ENCODE measurements at places on chromosomes 4 and X. TPM values are rescaled to one million over a fixed set of nuclear protein-coding genes. Genes with fewer than 3 reads are reported as not detected.

- DNase-seq: no peak
These were observed 4.4 kb downstream of the ZFYVE28 start for GRCh38 chr4:2413821-2414610.

DNA sequence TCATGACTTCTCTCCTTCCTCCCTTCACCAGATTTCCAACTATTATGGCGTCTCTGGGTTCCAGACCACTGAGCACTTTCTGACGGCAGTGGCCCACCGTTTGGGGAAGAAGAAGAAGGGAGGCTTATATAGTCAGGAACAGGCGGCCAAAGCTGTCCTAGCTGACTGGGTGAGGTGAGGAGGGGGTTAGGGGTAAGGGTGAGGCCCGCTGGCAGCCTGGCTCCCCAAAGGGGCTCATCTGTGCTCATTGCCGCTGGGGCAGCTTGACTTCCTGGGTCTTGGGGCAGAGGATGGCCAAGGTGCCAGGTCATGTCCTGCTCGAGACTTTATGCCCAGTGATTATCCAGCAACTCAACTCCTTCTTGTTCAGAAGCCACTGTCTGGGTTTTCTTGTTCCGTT lies 21.8 kb downstream of the GNL3L start:
- no peak for DNase-seq

GRCh38 chr4:107777890-107778289 lies 46.8 kb upstream of the SGMS2 start:
- DNase-seq: no peak

GRCh38 chrX:10484683-10485247 lies 135.6 kb downstream of the MID1 start:
- DNase-seq: no peak

DNA sequence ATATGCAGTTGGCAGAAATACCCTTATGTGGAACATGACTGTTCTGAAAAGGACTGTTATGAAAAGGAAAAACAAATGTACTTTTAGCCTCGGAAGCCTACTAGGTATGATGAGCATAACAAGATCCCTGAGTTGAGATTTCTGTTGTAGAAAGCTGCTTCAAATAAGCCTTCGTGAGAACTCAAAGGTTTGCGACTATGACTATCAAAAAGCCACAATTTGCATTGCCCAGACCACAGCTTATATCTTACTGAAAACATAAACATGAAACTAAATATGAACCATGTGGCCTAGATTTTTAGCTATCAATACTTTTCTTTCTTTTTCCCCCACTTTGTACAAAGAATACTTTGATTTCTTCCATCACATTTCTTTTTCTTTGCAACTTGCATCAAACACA lies 398.2 kb upstream of the LCORL start:
- DNase-seq: no peak

DNA sequence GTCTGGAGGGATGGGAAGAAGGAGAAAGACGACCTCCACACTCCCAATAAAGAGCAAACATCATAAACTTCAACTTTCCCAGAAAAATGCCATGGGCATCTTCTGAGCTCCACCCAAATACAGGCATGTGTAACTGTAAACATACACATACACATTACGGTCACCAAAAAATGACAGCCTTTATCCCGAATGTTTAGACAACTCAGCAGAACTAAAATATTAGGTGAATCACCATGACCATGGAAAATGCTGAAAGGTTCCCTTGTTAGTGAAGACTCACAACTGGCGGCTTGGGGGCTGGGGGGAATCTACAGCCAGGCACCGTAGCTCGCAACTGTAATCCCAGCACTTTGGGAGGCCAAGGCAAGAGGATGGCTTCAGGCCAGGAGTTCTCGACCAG lies 33.0 kb downstream of the PRKX start:
- DNase-seq: no peak

GRCh38 chr4:123698556-123698955 lies 302.0 kb downstream of the SPRY1 start:
- DNase-seq: no peak

DNA sequence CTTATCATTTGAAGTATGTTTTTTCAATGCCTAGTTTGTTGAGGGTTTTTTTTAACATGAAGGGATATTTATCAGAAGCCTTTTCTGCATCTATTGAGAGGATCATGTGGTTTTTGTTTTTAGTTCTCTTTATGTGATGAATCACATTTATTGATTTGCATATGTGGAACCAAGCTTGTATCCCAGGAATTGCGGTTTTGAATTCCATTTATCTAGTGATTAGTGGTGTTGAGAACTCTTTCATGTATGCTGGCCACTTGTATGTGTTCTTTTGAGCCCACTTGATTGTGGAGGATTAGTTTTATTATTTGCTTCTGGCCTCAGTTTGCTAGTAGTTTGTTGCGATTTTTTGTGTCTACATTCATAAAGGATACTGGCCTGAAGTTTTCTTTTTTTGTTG lies 85.0 kb upstream of the CNKSR2 start:
- no peak for DNase-seq

The RS1 gene
- not detected for total RNA-seq

The MAOB gene
- total RNA-seq: not detected

The LCORL gene
- 15.6 TPM for total RNA-seq

- no peak for DNase-seq
These were observed 10.5 kb downstream of the NELFA start for GRCh38 chr4:1998296-1998695.

DNA sequence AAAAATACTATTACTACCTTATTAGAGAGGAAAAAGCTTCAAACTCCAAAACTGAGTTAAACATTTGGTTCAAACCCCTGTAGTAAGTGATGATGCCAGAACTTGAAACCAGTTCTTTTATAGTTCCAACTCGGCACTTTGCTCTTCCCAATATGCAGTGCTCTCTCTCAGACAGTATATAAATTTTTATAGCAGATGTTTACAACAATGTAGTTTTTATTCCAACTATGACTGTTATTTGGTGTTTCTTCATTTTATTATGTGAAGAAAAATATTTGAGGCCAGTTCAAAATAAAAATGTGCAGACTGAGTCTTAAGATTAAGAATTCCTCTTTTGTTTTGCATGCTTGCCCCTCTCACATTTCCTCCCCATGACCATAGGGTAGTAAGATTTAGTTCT lies 2.9 kb upstream of the PPP4R3C start:
- DNase-seq: no peak

DNA sequence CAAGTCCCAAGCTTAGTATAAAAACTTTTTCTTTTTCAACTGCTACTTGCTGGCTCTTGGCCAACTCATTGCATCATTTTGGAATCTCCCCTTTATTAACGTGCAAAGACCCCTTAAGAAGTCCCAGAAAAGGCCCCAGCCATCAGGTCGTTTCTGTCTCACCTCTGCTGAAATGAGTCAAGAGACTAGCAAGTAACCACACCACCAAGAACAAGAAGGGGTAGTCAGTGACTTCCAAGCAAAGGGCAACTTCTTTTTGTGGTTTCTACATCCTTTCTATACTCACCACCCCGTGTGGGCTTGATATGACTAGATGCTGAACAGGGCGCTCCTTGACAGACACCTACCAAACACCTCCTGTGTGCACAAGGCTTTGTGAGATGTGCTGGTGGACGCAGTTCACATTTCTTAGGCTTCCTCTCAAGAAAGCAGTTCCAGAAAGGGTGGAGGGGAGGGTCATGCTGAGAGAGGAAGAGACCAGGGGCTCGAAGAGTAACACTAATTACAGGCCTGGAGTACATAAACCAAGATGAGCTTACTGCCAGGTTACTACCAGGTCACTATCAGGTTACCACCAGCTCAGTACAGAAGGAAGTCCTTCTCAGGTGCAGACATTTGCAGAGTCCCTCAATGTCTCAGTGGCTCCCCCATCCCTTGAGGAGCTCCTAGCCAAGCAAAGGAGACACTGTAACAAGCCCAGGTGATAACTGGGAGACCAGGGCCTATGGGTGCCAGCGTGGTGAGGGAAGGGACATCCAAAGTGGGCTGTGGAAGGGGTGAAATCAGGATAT lies 19.3 kb downstream of the JAKMIP1 start:
- no peak for DNase-seq

The BANK1 gene
- not detected for total RNA-seq

- DNase-seq: no peak
These were observed 102.5 kb upstream of the MID1 start for GRCh38 chrX:10722851-10723250.

The ADGRG2 gene
- not detected for total RNA-seq

DNA sequence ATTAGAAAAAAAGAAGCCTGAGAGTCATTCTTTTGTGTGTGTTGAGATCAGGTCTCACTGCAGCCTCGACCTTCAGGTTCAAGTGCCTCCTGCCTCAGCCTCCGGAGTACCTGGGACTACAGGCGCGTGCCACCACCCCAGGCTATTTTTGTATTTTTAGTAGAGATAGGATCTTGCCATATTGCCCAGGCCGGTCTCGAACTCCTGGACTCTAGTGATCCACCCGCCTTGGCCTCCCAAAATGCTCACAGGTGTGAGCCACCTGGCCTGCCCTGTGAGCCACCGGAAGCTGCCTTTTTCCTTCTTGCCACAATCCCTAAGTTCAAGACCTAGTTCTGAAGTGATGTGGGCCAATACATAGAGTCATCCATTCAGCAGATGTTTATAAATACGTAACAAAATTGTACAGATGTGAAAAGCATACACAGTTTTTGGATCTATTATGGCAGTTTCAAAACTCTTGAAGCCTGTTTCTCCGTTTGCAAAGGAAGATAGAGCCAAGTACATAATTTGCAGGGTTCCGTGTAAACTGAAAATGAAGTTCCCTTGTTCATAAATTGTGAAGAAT lies 536 bp upstream of the CTSO start:
- DNase-seq: no peak

The MAGEB17 gene
- not detected for total RNA-seq

GRCh38 chr4:53777244-53777984 lies 186.1 kb upstream of the LNX1 start:
- DNase-seq: no peak

DNA sequence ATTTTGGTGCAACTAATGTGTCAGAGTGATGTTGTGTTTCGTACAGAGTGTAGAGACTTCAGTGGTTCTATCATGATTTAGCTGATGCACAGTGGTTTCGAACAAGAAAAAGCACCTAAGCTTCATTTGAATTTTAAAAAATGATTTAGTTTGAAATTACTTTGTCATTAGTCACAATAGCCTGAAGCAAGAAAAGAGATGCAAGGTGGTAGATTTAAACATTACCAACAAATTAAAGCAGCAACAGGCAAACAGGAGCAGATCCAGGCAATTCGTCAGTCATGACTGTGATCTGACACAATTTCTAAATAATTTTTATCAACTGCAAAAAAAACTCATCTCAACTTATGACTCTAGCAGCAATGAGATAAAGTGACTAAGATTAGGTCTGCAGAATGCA lies 24.6 kb upstream of the COX7B2 start:
- no peak for DNase-seq

DNA sequence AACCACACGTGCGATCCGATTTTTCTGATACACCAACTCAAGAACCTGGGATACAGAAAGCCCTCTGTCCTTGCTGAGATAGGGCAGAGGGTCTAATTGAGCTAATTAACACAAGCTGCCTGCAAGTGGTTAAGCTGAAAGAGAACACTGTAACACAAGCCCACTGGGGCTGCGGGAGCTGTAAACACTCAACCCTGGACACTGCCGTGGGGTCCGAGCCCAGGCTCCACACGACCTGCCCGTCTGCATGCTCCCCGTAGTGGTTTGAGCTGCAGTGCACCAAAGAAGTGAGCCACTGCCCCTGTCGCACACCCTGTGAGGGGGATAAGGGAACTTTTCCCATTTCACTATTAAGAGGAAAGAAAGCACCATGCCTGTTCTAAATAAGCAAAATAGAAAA lies 54.6 kb downstream of the SPANXN3 start:
- no peak for DNase-seq

The IQCM gene
- total RNA-seq: not detected

- peak; percentile 47 for DNase-seq
These were observed 1.2 kb upstream of the MORF4L2 start for GRCh38 chrX:103687696-103688201.

DNA sequence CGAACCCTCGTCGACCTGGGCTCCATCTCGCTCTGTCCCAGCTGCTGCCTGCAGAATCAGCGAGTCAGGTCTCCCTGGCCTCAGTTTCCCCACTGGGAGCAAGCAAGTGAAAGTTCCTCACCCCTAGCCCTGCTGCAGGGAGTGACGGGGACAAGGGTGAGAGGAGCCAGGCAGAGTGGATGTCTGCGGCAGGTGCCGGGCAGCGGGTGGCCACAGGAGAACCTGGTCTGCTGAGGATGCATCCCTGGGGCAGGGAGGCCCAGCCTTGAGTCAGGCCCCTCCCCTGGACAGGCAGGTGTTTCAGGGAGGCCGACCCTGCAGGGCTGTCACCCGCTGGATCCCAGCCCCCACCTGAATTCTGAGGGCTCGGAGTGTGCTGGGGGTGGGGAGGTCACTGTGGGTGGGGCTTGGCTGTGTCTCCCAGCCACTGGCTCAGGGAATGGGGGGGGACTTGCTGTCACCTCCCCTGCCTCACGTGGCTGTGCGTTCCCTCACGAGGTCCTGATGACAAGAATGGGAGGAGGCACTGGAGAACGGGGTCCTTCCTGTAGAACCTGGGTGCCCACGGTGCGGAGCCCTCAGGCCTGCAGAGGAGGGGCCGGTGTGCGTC lies 33.2 kb downstream of the LRPAP1 start:
- DNase-seq: no peak

The VCX3B gene
- not detected for total RNA-seq

The CLCN4 gene
- total RNA-seq: 13.3 TPM

The FAT4 gene
- 46.8 TPM for total RNA-seq

The CLCN5 gene
- 12.6 TPM for total RNA-seq

- DNase-seq: no peak
These were observed 10.1 kb downstream of the CISD2 start for GRCh38 chr4:102878901-102879300.

- no peak for DNase-seq
These were observed 125.7 kb upstream of the CPXCR1 start for GRCh38 chrX:88621278-88621677.

GRCh38 chr4:532588-533317 lies 33.7 kb downstream of the PIGG start:
- no peak for DNase-seq

GRCh38 chr4:126533146-126533805 lies 1099.5 kb upstream of the INTU start:
- no peak for DNase-seq

DNA sequence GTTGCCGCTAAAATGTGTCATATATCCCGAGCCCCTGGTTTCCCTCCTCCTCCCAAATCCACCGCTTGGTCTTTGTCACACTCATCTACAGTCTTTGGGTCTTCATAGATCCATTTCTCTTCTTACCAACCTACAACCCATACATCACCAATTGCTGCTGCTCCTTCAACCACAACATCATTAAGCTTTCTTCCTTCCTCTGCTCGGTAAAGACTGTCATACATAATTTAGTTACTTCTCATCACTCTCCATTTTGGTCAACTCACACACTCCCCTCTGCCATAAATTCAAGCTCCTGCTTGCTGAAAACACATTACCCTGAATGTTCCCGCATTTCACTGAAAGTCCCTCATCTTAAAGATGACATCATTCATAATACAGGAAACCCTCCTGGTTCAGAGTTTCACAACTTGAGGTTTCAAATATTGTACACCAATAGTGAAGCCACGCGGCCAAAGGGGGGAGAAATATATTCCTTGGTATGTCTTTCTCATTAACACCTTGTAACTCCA lies 1.7 kb upstream of the DCTD start:
- no peak for DNase-seq

GRCh38 chr4:155122382-155122781 lies 86.1 kb upstream of the NPY2R start:
- DNase-seq: no peak

The MAGEA2 gene
- not detected for total RNA-seq

The CSAG1 gene
- total RNA-seq: not detected

The AMBN gene
- not detected for total RNA-seq

The CDKL5 gene
- 2.5 TPM for total RNA-seq

The DCAF12L1 gene
- total RNA-seq: not detected
